ENCODE measurements at places on chromosomes 5 and 9.

DNA sequence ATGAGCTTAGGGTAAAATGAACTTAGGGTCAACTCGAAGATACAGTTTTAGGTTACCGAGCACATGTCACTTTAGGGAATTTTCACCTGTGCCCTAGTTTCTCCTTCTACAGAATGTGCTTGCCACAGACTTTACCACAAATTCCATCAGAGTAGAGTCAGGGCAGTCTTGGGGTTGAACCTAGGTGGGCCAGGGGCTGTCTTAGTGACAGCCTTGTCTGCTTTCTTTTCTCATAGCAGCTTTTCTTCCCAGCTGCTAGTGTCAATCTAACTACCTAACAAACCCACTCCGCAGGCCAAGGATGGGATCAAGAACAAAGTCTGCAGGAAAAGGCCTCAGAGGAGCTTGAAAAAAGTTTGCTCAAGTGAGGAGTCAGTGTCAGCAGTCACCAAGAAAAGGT is 458.1 kb upstream of the CDH18 start:
- no peak for DNase-seq

DNA sequence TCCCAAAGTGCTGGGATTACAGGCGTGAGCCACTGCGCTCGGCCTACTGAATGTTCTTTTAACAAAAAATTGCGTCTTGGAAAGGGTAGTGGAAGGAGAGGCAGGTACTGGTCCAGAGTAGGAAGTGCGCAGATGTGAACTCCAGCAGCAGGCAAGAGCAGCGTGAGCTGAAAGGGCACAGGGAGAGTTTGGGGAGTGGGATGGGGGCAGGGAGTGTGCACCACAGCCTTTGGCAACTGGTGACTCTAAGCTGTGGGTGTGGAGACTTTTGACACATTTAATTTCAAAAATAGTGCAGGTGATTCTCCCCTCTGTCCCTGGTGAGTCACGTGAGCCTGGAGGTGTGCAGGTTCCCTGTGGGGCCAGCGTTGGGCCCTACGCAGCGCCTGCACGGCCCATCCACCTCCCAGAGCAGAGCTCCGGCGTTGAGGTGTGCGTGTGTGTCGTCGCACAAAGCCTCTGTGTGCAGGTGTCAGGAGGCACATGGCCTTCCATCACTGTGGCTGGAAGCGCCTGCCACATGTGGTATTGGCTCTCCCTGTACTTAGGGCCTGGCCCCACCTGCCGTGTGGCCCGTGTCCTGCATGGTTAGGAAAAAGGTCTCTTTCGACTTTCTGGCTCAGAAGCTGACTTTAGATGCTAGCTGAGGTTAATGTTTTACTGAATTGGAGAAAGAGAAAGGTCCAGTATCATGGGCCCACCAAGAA is 11.5 kb downstream of the SQSTM1 start:
- no peak for DNase-seq

DNA sequence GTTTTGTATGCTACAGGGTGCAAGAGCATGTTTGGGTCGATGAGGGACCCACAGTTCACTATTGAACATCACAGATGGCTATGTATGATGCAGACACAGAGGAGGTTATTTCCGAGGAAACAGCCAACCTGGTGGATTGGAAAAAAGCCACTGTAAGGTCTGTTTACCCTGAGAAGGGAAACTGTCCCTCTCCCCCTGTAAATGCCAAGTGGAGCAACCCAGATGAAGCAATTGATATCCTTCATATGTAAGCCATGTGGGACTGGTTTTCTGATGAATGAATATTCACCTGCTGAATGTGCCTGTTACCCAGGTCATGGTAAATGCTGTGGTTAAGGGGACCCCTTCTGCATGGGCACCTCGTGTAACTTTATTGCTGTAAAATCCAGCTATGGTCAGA is 14.8 kb upstream of the CTSV start:
- DNase-seq: no peak

DNA sequence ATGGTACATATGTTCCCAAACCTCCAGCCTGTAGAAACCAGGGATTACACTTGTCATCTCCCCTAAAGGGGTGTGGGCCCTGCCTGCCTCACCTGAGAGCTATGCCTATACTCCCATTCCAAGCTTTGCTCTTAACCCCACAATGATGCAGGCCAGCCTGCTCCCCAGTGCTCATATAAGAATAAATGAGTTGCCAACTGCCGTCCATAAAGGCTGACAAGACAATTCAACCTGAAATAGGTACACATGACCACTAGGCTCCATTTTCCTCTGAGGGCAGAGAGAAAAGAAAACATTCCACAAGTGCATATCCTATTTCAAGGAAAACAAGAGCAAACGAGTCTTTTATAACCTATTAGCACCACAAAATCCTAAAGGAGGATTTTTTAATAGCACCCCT is 28.4 kb downstream of the SKP1 start:
- no peak for DNase-seq

- no peak for DNase-seq
Observed at GRCh38 chr9:118533101-118533500, 828.9 kb downstream of the TLR4 start.

GRCh38 chr5:113020461-113021273 is 44.1 kb downstream of the DCP2 start:
- DNase-seq: no peak

GRCh38 chr9:75152416-75152815 is 64.1 kb downstream of the OSTF1 start:
- no peak for DNase-seq

- DNase-seq: no peak
Observed at GRCh38 chr9:82148901-82149461, 160.4 kb downstream of the SPATA31D1 start.

DNA sequence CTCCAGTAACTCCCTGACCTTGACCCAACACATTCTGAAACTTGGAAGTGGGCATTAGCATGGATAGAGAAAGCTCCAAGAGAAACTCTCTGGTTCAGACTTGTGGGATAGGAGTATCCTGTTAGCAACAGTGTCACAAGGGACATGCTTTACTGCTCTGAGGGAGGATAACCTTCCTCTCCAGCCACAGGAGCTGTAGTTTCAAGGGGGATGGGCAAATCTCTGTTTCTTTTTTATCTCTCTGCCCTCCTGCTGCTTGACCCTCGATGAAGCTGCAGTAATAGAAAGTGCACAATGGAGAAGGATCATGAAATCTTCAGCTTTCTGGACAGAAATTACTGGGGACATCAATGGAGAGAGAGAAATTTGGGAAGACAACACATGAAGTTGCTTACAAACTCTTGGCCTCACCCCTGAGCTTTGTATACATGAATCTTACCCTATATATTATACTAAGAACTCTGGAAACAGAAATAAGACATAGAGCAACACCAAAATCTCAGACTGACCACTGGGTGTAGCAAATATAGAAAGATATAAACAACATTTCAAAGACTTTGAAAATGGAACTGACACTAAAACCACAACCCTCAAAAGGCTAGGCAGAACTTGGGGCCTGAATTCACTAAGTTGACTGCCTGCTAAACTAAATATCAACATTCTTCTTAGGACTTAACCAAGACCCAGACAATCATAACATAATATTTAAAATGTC is 471.0 kb upstream of the MEF2C start:
- DNase-seq: no peak

DNA sequence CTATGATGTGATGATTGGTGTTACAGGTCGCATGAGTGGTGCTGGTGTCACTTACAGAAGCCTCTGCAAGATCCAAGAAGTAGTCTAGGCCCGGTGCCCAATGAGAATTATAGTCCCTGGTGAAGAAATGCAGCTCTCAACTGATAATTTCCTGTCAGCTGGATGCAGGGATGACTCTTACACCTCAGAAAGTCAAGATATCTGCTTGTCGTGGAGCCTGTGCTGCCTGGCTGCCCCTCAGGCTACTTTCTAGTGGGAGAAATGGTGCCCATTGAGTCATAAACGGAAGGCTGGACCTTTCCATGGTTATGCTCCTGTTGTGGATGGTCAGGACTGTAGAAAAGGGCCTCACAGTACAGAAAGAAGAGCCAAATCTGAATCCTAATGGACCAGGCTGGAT is 46.8 kb upstream of the NXNL2 start:
- DNase-seq: no peak

DNA sequence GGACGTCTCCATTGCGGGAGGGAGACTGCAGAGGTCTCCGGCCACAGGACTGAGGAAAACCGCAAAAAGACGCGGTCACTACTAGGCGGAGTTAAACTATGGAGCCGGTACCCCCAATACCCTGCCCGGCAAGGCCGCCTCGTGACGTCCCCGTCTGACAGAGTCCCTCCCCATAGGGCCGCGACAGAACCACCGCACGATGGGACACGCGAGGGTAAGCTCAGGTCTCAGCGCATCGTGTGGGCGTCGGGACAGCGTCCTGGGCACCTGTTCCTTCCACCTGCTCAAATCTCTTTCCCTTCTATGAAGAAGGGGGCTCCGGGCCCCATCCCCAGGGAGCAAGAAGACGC is 35.2 kb upstream of the GLDC start:
- peak; percentile 87 for DNase-seq

DNA sequence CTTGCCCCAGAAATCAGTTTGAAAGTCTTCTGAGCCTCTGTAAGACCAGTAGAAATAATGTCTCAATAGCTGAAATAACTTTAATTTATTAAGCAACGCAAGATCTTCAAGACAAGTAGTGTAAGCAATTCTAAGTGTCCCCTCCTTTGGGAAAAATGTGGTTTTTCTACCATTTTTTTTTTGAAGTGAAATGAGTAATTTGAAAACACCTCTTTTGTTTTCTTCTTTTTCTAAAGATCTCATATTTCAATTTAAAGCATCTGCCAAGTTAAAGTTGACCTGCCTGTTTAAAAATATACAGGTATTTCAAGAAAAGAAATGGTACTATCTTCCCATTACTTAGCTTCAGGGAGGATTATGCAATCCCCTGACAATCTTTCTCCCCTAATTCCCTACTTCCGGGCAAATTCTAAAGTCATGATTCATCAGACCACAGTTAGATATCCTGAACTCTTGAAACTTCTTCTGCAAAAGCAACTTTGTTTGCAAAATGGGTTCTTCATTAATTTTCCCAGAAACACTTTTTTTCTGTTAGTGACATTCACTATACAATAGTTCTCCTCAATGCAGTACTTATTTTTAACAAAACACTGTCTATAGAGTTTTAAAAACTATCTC is 7.8 kb upstream of the ANXA1 start:
- DNase-seq: no peak

DNA sequence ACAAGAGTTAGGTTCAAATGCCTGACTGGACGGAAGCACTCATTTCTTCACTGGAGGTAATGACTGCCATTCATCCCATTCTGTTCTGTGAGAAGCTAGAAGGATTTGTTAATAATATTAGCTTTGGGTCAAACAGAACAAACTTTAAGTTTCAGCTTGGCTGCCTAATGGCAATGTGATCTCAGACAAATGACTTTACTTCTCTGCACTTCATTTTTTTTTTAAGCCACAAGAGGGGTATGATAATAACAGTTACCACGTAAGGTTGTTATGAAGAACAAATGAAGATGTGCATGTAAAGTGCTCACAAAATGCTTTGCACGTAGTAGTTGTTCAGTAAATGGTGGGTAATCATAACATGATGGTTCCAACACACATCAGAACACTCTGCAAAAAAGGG is 199.4 kb downstream of the PAPPA start:
- DNase-seq: no peak

- no peak for DNase-seq
Observed at GRCh38 chr5:60576425-60576824, 123.5 kb downstream of the DEPDC1B start.

DNA sequence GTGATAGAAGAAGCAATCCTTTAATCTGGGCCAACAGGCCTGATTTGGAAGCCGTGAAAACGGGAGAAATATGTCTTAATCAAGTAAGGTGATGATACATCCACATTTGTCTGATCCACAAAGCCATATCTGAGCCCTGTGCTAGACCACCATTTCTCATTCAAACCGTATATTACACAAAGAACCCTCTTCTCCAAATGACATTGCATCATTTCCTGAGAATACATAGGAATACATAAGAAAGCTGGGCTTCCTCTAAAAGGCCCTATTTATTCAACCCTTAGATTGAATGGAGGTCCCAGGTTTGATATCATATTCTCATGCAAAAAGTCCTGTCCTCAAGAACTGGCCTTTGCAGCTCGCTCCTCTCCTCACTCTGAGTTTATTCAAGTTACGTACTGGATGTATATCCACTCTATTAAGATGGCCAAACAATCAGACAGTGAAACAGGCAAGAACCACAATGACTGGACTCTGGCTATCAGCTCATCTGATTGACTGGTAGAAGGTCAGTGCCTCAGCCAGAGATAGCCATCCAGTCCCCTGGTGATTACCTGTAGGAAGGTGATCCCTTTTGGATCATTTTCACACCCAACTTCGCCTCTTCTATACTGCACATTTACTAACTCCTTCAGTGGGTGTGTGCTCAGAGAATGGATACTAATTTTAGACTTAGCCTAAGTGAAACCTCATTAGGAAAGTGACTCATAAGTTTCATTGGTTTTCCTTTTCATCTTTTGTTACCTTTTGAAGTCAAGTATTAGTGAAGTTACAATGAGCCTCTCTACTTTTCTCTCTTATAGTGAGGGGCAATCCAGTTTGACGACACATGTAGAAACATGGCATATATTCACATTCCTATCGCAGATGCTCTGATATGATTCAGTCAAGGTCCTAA is 167.6 kb upstream of the WWC1 start:
- DNase-seq: no peak

DNA sequence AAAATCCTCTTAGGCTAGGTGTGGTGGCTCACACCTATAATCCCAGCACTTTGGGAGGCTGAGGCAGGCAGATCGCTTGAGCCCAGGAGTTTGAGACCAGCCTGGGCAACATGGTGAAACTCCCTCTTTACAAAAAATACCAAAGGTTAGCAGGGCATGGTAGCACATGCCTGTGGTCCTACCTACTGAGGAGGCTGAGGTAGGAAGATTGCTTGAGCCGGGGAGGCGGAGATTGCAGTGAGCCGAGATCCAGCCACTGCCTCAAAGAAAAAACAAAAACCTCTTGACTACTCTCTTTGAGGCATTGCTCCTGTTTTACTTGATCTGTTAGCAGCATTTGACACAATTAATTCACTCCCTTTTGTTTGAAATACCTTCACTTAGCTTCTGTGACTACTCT is 20.7 kb downstream of the KIF2A start:
- no peak for DNase-seq

DNA sequence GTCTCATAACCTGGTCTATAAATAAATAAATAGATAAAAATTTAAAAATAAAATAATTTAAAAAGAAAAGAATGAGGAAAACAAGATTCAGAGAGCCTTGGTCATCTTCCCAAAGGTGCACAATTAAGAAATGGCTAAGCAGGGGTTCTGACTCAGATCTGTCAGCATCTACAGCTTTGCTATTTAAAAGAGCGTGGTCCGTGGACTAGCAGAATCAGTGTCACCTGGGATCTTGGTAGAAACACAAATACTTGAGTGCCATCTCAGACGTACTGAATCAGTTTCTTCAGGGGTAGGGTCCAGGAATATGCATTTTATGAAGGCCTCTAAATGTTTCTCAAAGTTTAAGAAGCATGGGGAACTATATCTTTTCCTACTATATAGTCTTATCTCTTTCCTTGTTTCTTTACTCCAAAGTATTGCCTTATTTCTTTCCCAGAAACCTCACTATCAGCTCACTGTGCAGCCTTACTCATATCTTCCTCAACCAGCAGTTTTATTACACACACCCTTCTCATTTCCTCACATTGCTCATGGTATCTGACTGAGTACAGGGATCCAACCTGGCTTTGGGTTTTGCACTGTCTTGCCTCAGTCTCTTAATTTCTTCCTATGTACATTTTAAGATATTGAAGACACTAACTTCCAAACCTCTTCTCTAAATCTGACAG is 58.6 kb downstream of the TMC1 start:
- DNase-seq: no peak
